ENCODE measurements at places on chromosomes 12 and 14.
A peak's percentile ranks its signal among the peaks of the same experiment; 100 is the strongest.

GRCh38 chr14:49926803-49927202 is 33.9 kb downstream of the ARF6 start:
- H3K4me1 ChIP-seq, result no peaks in the 10 kb centered on the region
- no peaks in the 10 kb centered on the region for H3K36me3 ChIP-seq
- H3K27ac ChIP-seq, result no peak overlapping the region

GRCh38 chr14:57687416-57687815 is 178.5 kb downstream of the SLC35F4 start:
- no peak for DNase-seq
- H3K4me3 ChIP-seq, result no peak overlapping the region
- no peaks in the 10 kb centered on the region for H3K27me3 ChIP-seq
- no peak overlapping the region for H3K27ac ChIP-seq
- H3K36me3 ChIP-seq, result no peaks in the 10 kb centered on the region

DNA sequence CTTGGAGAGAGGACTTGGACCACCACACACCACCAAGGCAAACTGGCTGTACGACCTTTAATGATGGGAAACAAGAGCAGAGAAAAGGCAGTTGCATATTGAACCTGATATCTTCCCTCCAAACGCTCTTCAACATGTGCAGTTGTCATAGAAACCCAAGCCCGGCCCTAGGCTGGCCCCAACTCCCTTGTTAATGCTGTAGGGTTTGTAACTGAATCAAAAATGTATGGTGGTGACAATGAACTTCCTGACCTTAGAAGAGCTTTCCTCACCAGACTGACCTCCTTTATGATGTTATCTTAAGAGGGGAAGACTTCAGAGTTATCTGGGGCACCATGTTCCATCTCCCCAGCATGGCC is 12.3 kb downstream of the APOLD1 start:
- no peaks in the 10 kb centered on the region for H3K36me3 ChIP-seq
- H3K27me3 ChIP-seq, result no peaks in the 10 kb centered on the region
- H3K4me3 ChIP-seq, result no peak overlapping the region
- no peaks in the 10 kb centered on the region for H3K4me1 ChIP-seq

GRCh38 chr14:105314287-105315200 is at the start of gene PACS2:
Gene PACS2 (plus strand): TSS chr14:105314748. CDS start chr14:105314919, 171 bp downstream.
- DNase-seq, result peak; percentile 88
- peaks cover 24% of the 10 kb centered on the region for H3K4me1 ChIP-seq
- H3K4me3 ChIP-seq, result peak within 1 kb of the TSS; percentile 84
- peak within 1 kb of the TSS; percentile 86 for H3K27ac ChIP-seq

GRCh38 chr14:54730156-54730961 is 163.4 kb downstream of the SAMD4A start:
- no peaks in the 10 kb centered on the region for H3K27me3 ChIP-seq
- H3K27ac ChIP-seq, result peak overlapping the region; percentile 79
- no peaks in the 10 kb centered on the region for H3K36me3 ChIP-seq
- H3K4me3 ChIP-seq, result peak overlapping the region; percentile 9
- DNase-seq, result no peak

DNA sequence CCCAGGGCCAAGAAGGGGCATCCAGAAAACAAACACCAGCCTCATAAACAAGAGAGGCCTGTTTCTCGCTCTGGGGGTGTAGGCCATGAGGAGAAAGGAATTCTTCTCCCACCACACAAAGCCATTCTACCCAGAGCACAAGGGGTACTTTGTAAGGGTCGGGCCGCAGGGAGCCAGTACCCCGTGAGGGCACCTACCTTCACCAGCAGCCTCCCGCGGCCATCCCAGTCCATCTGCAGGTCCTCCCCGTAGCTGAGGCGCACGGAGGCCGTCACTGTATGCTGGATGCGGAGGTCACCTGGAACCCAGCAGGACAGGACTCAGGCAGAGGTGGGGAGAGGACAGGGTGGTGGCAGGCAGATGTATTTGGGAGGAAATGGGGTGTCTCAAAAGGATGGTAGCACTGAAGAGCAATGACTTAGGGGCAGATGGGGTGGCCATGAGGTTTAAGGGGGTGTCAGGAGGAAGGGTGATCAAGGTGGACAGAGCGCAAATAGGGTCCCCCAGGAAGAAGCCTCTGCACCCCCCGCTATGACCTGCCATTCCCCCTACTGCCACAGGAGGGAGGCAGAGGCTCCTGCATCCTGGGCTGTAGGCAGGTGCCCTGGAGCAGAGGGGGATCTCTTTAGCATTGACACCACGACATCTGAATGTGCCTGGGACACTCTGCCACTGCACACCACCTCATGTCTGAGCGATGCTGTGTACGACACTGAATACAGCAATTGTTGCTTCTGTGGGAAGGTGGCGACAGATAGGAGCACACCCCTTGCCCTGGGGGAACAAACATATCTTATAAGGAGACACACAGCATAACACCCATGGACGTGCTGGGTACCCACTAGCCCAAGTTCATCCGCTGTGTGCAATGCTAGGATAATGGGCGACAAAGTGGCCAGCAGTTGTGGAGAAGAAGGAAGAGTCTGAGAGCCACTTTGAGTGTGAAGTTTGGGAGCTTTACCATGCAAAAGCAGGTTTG is 61.4 kb downstream of the VWF start:
- H3K36me3 ChIP-seq, result no peaks in the 10 kb centered on the region
- H3K27me3 ChIP-seq, result no peaks in the 10 kb centered on the region
- no peaks in the 10 kb centered on the region for H3K4me1 ChIP-seq
- DNase-seq, result no peak

DNA sequence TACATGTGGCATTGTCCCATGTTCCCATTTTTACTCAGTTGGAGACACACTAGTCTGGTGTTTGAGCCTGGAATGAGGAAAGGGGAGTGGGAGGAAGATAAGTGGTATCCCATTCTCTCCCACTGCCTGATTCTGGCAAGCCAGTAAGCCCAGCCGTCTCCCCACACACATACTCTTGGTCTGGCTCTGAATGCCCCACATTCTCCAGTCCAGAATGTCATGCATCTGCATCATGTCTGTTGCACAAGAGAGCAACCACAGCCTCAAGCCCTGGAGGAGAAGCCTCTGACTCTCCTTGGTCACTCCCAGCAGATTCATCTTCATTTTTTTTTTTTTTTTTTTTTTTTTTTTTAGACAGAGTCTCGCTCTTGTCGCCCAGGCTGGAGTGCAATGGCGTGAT is 48.0 kb downstream of the DRAM1 start:
- no peak overlapping the region for H3K4me3 ChIP-seq
- H3K36me3 ChIP-seq, result no peaks in the 10 kb centered on the region
- H3K4me1 ChIP-seq, result no peaks in the 10 kb centered on the region
- peak; percentile 65 for DNase-seq
- no peaks in the 10 kb centered on the region for H3K27me3 ChIP-seq
- peak overlapping the region; percentile 40 for H3K27ac ChIP-seq

- no peaks in the 10 kb centered on the region for H3K36me3 ChIP-seq
- H3K4me3 ChIP-seq, result no peak overlapping the region
- peaks cover 3% of the 10 kb centered on the region for H3K4me1 ChIP-seq
- no peaks in the 10 kb centered on the region for H3K27me3 ChIP-seq
- DNase-seq, result no peak
These were observed 84.4 kb downstream of the B4GALNT3 start for GRCh38 chr12:544142-544541.

- H3K4me1 ChIP-seq, result peaks cover 13% of the 10 kb centered on the region
- no peaks in the 10 kb centered on the region for H3K27me3 ChIP-seq
- peak; percentile 74 for DNase-seq
- no peaks in the 10 kb centered on the region for H3K36me3 ChIP-seq
- no peak overlapping the region for H3K4me3 ChIP-seq
These were observed 39.0 kb downstream of the ELK3 start for GRCh38 chr12:96233168-96233567.

- H3K4me1 ChIP-seq, result no peaks in the 10 kb centered on the region
- H3K4me3 ChIP-seq, result no peak overlapping the region
- DNase-seq, result no peak
- no peaks in the 10 kb centered on the region for H3K27me3 ChIP-seq
- H3K27ac ChIP-seq, result no peak overlapping the region
- no peaks in the 10 kb centered on the region for H3K36me3 ChIP-seq
These were observed 148.1 kb downstream of the LMNTD1 start for GRCh38 chr12:25404955-25405354.

- H3K27me3 ChIP-seq, result peaks cover 5% of the 10 kb centered on the region
- no peaks in the 10 kb centered on the region for H3K4me1 ChIP-seq
- H3K4me3 ChIP-seq, result no peak overlapping the region
- no peak for DNase-seq
- no peaks in the 10 kb centered on the region for H3K36me3 ChIP-seq
These were observed 50.6 kb downstream of the OTX2 start for GRCh38 chr14:56759633-56760032.

DNA sequence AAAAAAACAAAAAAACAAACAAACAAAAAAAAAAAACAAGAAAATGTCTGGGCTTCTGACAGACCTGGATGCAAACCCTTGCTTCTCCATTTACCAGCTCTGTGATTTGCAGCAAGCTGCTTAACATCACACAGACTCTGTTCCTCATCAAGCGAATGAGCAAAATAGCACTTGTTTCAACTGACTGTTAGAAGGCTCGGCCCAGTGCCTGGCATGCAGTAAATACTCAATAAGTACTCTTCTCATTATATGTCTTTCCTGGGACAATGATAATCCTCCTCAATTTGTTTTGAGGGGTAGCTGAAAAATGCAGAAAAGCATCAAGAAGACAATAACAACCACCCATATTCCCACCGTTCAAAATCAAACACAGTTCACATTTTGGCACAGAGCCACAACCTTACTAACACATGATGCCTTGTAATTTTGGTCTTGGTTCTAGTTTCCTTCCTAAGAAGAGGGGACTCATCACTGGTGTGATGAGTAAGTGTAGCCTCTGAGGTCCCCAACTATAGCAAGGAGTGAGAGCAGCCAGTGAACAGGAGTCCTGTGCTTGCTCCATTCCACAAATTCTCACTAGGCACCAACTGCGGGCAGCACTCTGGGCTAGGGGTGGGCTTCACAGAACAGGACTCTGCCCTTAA is 60.4 kb downstream of the TTC7B start:
- H3K36me3 ChIP-seq, result no peaks in the 10 kb centered on the region
- H3K27me3 ChIP-seq, result no peaks in the 10 kb centered on the region
- peaks cover 33% of the 10 kb centered on the region for H3K4me1 ChIP-seq
- DNase-seq, result no peak
- H3K27ac ChIP-seq, result peak overlapping the region; percentile 98

DNA sequence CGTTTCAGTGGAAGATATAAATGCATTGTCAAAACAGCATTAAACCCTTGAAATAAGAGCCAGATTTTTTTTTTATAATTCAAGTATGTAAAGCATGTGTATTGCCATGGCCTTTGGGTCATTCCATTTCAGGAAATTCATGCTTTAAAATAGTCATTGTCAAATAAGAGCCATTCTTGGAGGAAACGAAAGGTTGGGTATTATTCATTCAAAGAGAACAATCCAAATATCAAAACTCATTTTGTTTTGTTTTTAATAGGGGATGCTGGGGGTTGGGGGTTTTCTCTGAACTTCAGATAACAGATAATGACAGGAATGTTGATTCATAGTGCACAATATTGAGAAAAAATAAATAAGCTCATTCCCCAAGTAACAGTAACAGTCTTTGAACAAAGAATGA is 174.4 kb upstream of the NUDT4 start:
- H3K27ac ChIP-seq, result no peak overlapping the region
- DNase-seq, result no peak
- peaks cover 25% of the 10 kb centered on the region for H3K4me1 ChIP-seq
- no peaks in the 10 kb centered on the region for H3K27me3 ChIP-seq
- H3K4me3 ChIP-seq, result no peak overlapping the region
- H3K36me3 ChIP-seq, result no peaks in the 10 kb centered on the region

- DNase-seq, result no peak
- H3K4me1 ChIP-seq, result no peaks in the 10 kb centered on the region
- peaks cover 3% of the 10 kb centered on the region for H3K27me3 ChIP-seq
- H3K27ac ChIP-seq, result no peak overlapping the region
- no peaks in the 10 kb centered on the region for H3K36me3 ChIP-seq
- no peak overlapping the region for H3K4me3 ChIP-seq
These were observed 990.3 kb downstream of the AACS start for GRCh38 chr12:126055521-126055920.

DNA sequence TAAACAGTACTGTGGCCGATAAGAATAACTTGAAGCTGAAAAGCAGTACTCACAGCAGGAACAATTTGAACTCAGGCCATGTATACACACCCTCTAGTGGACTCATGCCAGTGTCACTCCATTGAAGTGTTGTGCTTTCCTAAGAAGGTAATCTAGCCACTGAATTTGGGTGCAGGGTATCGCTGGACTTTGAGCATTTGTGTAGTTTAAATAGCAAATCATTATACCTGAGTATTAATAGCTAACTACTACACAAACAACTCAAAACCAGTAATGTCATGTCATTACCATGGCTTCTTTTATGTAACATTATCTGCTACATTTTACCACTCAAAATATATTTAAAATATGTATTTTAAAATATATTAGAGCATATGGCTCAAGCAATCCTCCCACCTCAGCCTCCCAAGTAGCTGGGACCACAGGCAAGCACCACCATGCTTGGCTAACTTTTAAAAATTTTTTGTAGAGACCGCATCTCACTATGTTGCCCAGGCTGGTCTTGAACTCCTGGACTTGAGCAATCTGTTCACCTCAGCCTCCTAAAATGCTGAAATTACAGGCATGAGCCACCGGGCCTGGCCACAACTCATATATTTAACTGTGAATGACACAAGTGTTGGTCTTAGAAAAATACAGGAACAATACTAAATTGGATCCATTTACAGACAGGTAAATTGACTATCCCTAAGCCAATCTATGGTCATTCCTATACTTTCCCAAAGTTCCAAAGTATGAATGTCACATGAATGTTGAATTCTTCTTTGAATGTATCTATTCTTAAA is 25.6 kb upstream of the ARID4A start:
- no peaks in the 10 kb centered on the region for H3K27me3 ChIP-seq
- no peak overlapping the region for H3K4me3 ChIP-seq
- peaks cover 5% of the 10 kb centered on the region for H3K36me3 ChIP-seq
- H3K27ac ChIP-seq, result no peak overlapping the region

DNA sequence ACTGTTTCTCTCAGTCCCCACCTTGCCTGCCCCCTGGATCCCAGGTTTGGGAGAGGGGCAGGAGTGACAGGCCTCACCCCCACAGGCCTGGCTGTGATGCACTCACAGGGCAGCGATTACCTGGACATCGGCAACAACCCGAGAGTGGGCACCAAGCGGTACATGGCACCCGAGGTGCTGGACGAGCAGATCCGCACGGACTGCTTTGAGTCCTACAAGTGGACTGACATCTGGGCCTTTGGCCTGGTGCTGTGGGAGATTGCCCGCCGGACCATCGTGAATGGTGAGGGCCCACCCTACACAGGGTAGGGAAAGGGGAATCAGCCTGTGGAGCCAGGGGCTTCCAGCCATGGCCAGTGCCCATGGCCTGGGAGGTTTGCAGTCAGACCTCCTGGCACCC is 8.6 kb downstream of the ACVRL1 start:
- no peaks in the 10 kb centered on the region for H3K27me3 ChIP-seq
- H3K4me1 ChIP-seq, result peaks cover 24% of the 10 kb centered on the region
- H3K36me3 ChIP-seq, result no peaks in the 10 kb centered on the region
- H3K27ac ChIP-seq, result no peak overlapping the region
- DNase-seq, result no peak

DNA sequence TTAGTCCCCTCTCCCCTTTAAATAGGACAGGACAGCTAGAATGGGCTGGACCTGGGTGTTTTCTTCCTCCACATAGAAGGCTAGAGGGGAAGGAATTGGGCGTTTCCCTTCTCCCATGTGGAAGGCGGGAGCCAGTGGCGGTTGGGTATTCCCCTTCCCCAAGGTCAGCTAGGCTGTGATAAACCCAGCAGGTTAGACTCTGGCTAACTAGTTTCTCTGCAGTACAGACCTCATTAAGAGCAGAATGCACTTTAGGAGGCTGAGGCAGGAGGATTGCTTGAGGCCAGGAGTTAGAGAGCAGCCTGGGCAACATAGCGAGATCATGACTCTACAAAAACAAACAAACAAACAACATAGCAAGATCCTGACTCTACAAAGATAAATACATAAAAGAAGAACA is 92.6 kb downstream of the BEGAIN start:
- H3K4me3 ChIP-seq, result no peak overlapping the region
- H3K27me3 ChIP-seq, result no peaks in the 10 kb centered on the region
- no peak for DNase-seq
- H3K27ac ChIP-seq, result no peak overlapping the region
- no peaks in the 10 kb centered on the region for H3K4me1 ChIP-seq
- H3K36me3 ChIP-seq, result no peaks in the 10 kb centered on the region

Data from psoas muscle (tissue), 8 donors.